ENCODE measurements at places on chromosomes 5 and 9.

DNA sequence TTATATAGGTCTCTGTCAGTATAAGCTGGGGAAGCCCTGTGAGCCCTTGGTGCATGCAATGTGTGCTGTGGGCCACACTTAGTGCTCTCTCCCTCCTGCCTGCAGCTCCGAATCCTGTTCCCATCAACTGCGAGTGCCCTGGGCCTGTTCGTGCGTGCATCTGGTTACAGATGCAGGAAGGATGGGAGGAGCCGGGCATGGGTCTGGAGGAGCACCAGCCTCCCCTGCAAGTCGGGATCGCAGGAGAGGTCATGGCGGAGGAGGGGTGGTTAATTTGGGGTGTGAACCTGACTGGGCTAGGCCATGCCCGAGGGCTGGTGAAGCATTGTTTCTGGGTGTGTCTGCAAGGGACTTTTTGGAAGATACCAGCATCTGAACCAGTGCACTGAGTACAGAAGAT lies 274.6 kb upstream of the IRX4 start:
- no peak for DNase-seq

GRCh38 chr9:36217256-36217968 lies 26.7 kb downstream of the CLTA start:
- no peak for DNase-seq

DNA sequence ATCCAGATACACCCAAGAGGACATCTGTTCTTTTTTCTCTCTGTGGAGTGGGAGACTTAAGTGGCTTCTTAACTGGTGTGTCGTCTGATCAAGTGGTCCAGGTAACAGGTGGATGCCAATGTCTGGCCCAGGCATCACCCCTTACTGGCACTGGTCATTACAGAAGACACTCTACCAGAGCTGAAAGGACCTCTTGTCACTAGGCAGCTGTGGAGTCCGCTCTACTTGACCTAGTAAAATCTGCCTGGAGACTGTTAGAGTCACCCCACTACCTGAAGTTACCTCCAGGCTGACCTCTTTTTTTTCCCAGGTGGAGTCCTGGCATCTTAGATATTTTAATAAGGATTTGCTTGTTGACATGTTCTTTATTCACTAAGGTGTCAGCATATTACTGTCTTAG lies 22.5 kb downstream of the FXN start:
- no peak for DNase-seq

DNA sequence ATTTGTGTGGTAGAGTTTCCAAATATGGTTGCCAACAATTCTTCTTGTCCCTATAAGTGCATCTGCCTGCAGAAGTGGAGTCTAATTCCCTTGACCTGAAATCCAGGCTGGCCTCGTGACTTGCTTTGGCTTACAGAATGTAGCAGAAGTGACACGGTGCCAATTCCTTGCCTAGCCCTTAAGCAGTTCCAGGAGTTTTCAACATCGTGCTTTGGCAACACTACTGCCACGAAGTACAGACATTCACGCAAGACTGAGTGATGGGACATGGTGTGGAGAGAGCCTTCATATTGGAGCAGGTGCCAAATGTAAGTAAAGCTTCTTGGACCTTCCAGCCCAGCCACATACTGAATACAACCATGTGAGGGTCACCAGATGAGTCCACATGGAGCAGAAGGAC lies 92.9 kb upstream of the NEK6 start:
- no peak for DNase-seq

DNA sequence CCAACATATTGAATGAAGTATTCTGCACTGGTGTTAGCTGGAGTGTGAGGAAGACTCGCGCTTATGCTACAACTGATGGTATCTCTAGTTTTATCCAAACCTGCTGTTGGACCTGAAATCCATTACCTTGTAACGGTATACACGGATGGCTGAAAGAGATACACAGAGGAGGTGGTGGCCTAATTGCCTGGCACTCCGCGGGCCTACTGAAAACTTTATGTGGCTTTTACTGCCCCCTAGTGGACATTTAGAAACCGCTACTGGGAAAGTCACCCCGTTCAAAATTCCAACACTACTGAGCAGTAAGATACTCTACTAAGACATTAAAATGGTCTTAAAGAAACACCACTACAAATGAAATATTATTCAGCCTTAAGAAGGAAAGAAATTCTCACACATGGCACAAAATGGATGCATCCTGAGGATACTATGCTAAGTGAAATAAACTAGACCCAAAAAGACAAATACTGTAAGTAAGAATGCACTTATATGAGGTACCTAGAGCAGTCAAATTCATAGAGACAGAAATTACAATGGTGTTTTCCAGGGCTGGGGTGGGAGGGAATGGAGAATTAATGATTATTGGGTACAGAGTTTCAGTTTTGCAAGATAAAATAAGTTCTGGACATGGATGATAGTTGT lies 100.4 kb downstream of the TTLL11 start:
- no peak for DNase-seq

DNA sequence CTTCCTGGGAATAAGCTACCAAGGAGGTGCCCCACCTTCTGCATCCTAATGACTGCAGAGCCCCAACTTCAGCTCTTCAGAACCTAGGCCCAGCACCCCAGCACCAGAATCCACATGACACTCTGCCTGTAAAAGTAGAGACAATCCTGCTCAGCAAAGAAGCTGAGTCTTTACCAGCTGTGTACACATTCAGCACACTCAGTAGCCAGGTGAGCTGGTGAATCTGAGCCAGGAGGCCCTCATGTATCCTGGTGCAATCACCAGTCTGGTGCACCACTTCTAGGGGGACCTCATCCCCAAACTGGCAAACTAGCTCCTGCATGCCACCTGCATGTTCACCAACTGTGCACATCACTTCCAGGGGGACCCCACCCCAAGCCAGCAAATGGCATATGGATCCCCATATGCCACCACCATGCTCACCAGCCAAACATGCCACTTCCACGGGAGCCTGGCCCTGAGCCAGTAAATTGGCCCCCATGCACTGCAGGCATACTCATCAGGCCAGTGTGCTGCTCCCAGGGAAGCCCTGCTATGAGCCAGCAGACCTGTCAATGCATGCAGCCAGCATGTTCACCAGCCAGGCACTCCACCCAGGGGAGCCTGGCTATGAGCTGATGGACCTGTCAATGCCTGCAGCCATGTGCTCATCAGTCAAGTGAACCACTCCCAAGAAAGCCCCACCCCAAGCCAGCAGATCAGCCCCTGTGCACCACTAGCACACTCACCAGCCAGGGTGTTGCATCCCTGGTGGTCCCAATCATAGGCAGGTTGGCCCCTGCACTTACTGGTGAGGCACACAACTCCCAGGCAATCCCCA lies 15.6 kb upstream of the BTNL9 start:
- DNase-seq = no peak
